ENCODE measurements at places on chromosomes 6 and 20.

- no peak for DNase-seq
These were observed 6.9 kb downstream of the ENPP3 start for GRCh38 chr6:131643855-131644460.

DNA sequence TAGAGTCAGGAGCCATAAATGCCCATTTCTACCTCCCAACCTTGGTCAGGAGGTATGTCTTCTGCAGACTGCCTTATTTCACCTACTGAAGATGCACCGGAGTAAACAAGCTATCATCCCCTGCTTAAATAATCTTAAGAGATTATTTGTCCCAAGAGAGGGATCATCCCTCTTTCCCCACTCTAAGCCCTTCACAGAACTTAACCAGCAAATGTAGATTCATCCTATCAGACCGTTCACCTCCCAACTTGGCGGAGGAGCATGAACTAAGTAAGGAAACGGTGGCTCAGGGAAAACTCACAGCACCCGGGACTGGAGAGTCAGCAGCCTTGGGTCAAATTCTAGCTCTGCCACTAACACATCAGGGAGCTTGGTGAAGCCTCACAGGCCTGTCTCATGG, 115.3 kb downstream of the TRERF1 start:
- no peak for DNase-seq

- no peak for DNase-seq
These were observed 40.5 kb upstream of the FRMD1 start for GRCh38 chr6:168119539-168119938.

DNA sequence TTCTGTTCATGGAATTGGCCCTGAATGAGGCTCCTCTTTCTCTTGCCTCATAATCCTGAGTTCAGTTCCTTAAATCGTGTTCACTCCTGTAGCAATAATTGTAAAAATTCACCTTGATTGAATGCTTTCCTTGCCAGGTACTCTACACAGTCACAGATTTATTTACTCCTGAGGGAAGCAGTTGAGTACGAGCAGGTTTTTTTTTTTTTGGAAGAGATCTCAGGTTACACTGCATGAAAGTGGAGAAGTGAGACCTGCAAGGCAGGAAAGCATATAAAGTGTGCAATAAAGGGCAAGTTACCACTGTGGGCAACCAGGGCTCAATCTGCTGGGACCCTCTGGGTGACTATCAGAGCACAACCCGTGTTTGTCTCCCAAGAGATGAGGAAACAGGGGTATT, 93.0 kb upstream of the DOK5 start:
- DNase-seq = no peak

DNA sequence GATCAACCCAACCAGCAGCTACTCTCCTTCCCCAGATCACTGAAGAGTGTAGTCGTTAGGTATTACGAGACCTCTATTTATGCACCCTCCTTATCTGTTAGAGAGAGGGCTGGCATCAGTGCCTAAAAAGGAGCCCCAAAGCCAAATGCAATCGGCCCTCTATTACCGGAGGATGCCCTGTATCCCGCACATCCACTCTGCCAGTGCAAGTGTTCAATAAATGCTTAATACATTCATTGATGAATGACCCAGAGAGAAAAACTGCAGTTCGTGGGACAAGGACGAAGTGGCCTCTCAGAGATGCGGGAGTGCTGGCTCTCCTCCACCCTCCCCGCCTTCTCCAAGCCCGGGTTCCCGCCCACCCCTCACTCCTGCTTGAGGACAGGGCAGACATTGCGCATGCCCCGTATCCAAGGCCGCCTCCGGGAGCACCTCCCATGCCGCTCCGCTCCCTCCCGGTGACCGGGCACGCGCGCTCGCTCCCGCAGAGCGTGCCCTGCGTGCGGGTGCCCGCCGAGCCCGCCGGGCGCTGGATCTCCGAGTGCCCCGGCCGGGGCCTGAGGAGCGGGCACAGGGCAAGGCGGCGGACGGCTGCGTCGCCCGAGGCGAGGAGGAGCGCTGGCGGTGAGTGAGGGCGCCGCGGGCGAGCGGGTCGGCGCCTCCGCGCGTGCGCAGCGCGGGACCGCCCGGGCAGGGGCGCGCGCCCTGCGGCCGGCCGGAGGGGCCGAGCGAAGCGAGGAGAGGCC, 27.2 kb upstream of the BTBD3 start:
- DNase-seq = no peak

DNA sequence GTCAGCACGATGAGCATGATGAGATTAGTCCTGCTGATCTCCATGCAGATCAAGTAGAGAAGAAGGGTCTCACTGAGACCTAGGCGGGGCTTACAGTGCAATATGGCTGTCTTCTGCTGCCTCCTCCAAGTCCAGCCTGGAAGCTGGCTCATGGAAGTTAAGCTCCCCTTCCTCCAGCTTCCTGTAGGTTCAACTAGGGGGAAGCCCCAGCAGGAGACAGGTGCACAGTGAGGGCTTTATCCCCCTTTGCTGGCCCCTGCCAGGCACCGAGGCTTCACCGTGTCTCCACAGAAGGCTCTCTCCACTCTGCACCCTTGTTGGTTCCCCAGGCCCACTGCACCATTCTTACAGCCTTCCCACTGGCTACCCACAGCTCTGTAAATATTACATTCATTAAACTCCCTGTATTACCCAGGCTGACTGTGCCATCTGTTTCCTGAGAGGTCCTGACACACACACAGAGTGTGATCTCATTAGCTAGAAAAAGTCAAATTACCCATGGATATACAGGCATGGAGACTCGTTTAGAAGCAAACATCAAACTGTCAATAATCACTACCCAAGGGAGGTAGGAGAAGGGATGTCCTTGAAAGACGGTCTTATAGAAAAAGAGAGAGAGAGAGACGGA, 90.4 kb downstream of the SLC2A10 start:
- DNase-seq = no peak
